ENCODE measurements at places on chromosomes 12 and 14.
A peak's percentile ranks its signal among the peaks of the same experiment; 100 is the strongest.

DNA sequence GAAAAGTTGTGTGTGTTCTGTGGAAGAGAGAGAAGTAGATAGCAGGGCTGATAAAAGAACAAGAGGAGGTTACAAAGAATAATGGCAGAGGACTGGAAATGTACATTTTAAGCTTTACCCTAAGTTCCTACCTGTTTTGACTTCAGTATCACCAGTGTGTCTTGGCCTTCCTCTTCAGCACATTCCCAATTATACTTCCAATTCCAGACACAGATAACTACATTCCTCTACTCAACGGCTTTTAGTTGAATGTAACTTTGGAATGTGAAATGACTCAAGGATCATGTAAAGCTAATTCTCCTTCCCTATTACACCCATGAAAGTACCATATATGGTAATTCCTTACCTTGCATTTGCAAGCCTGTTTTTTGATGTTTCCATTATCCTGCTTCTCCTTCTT lies 5.0 kb downstream of the MGST1 start:
- peak; percentile 78 for DNase-seq

DNA sequence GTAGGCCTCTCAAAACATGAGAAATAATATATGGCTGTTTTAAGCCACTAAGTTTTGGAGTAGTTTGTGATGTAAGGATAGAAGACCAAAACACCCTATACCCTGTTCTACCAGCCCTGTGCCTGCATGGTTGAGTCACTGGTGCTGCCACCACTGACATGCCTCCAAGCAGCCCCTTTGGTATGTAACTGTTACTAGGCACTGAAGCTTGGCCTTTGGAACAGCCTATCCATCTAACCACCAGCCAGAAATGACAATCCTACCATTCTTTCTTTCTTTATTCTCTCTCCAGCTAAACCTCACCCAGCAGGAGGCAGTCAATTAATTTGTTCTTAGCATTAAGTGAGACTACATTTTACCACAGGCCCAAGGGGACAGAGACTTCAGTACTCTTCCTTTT lies 240.3 kb downstream of the MSRB3 start:
- peak; percentile 84 for DNase-seq

DNA sequence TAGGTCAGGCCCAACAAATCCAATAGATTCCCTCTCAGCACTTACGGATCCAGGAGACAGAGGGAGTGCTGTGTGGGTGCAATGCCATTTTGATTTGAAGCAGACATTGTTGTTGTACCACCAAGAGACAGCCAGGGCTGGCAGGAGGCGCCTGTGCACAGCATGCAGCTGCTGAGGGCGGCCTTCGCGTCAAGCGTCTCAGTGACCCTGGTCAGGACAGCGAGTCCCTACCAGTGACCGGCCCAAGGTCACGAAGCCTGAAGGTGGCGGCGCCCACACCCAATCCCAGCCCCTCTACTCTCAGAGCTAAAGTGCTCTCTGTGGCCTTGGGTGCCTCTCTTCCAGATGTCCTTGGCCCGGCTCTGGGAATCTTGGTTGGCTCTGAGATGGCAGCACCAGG lies 40.5 kb downstream of the PRMT8 start:
- DNase-seq = no peak

DNA sequence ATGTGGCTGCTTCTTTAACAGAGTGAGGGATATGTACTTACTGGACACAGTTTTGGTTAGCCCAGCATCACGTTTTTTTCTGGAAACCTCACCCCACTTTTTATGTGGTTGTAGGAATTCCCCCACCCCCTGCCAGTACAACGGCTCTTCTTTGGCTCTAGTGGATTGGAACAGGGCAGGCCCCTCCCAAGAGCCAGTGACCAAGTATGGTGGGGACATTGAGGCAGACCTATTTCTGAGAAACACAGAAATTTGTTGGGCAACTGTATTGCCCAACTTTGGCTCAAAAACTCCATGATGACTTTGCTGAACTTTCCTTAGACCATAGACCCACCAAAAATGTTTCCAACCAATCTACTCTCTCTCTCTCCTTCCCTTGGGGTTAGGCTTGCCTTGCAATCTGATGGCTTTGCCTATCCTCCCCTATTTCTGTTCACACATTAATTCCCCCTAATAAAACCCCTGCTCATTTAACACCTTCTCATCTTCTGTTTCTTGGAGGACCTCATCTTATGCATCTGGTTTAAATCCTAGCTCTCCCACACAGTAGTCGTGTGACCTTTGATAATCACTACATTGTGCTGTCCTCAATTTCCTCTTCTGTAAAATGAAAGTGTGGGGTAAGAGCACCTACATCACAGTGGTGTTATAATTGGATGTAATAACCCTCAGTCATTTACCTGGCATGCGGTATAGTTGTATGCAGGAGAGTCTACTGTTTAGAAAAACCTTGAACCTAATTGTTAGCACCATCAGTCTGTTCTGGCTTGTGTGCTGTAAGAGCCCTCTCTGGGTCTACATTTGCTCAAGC lies 71.7 kb downstream of the IGF1 start:
- no peak for DNase-seq

DNA sequence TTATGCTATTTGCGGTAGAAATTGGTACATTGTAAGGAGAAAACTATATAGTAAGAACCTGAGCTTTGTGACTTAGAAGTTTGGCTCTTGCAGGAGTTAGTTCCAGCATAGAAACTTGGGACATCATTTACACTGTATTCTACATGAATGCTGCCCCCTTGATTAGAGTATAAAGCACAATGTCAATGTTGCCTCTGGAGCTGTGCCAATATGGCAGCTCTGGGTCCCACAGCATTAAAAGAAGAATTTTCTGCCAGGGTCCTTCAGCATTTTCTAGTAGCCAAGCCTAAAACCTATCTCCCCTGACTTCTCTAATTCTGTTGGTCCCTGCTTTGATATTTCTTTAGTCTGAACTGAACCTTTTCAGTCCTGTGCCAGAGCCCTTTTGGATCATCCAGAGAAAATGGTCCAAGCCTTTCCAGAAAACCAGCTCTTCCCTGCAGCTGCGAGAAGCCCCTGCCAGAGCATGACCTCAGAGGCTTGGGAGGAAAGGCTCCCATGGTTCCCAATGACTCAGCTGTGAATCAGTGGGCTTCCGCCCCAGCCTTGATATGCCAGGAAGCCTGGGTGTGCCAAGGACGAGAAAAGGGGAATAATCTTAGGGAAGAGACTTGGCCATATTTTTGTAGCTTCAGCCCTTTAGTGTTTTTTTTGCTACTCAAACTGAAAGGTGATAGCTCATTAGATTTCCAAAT lies 43.2 kb downstream of the PLEKHG7 start:
- peak; percentile 98 for DNase-seq

- peak; percentile 40 for DNase-seq
Measured at GRCh38 chr12:31578632-31579031, 12.3 kb downstream of the DENND5B start.

DNA sequence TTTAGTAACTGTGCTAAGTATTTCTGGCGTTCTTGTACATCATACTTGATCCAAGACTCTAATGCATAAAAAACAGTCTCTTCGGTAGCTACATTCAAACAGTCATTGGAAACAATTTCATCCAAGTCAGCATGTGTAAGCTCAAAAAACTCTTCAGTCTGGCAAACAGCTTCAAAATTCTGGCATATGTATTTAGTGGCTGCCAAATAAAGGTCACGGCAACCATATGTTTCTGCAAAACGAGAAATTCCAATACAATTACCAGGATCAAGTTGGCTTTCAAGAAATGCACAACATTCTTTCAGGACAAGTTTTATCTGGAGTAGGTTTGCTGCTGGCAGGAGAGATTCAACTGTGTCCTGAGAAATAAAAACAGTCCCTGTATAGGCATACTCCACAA lies 16.5 kb downstream of the KLHL28 start:
- DNase-seq = peak; percentile 77

GRCh38 chr14:22305607-22306006 lies 283.4 kb downstream of the DAD1 start:
- DNase-seq = peak; percentile 8

DNA sequence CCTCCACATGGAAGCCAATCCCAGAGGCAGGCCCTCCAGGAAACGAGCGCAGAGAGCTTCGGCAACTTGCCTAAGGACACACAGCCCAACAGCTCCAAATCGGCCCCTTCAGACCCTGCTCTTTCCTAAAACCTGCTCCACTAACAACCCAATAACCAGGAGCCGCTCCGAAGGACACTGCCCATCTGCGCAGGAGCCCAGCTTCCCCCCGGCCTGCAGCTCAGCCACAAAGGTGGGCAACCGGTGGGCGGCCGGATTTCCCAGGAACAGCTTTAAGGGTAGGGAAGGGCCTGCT lies 13.6 kb downstream of the RAB35 start:
- no peak for DNase-seq

DNA sequence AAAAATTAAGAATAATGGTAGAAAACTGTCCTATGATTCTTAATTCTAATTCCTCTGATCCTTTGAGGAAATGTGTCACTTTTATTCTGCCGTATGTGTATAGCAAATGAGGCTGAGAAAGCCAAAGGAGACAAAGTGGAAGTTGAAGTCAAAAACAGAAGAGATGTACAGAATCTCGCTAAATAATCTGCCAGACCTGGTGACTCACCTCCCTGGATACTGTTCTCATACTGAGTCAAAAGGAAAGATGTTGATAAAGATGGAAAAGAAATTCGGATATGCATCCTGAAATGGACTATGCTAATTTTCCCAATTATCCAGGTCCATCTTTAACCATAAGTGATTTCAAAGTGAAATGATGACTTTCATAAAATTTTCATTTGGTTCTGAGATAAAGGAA lies 92.5 kb downstream of the DUSP6 start:
- DNase-seq = no peak

- DNase-seq = no peak
Measured at GRCh38 chr12:89706551-89706950, 2.1 kb downstream of the ATP2B1 start.

DNA sequence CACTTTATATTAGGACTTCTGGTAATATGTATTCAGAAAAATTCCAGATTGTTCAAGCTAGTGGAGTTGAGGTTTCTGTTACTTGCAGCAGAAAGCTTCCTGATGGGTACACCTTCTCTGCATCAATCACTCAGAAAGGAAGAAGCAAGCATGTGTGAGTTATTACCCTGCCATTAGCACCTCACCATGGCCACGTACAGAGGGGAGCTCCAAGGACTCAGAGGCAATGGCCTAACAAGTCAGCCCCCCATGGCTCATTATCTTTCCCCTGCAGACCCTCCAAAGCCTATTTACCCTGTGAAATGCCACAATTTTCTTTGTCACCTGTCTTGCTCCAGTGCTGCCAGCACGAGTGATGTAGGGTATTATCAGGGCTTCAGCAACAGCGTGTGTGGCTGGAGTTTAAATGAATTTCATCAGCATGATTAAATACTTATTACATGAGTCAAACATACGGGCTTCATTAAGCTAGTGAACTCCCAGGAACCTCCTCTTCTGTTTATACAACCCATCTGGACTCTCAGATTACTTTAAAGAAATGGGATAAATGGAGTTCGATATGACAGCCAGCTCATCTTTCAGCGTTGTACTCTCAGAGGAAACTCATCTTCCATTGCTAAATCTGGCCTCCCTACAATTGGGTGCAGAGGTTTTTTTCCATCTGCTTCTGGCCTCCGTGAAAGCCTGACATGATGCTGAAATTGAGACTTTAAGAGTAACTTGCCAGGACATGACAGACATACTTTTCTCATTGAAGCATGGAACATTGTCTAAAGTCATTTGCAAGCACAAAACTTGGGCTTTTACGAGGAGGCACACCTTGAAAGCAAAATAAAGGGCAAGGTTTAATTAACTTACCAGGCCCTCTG lies 135.9 kb downstream of the TMEM30B start:
- peak; percentile 97 for DNase-seq

DNA sequence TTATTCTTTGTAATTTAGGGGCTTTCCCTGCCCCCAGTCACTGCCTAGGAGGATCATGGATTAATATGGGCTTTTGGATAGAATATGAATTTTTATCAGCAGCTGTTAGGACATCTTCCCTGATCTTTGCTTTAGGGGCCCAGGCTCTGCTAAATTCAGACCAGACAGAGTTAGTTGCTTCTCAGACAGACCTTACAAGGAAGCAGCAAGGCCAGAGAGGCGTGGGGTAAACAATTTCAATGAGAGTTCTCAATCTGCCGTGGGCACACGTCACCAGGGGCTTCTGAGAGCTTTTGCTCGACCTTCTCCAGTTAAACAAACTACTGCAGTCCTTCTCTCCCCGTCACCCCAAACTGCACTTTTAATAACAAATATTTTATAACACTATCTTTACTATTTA lies 27.7 kb downstream of the FGF6 start:
- DNase-seq = no peak

- DNase-seq = peak; percentile 57
Measured at GRCh38 chr12:109461049-109461845, 15.9 kb downstream of the KCTD10 start.

DNA sequence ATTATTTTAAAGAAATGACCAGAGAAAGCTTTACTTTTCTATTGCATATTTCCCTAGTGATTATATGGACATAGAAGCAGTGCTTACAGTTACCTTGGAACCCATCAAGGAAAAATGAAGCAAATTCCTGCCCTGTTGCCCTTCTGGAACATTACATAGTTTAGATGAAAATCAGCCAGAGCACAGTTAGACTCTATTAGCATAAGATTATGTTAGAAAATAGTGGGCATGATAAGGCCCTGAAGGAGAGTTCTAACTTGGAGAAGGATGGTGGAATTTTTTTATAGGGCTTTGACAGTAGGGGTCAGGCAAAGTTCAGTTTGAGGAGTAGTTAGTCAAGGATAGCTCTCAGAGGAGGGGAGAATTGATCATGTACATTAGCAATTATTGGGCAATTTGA lies 74.3 kb downstream of the FUT8 start:
- peak; percentile 5 for DNase-seq

DNA sequence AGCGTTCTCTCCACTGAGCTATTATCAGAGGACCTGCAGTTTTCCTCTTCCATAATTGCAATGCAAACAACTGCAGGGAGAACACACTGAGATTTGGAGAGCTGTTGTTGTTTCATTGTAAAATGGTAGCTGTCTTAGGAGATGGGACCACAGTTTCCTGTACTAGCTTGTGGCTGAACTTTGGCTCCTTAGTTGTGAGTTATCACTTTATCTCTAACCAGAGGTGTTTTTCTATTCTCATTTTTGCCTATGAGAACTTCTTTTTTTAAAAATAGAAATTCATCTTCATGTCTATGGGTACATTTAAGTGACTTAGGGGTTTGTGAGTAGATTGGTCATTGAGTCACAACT lies 216.5 kb downstream of the SLC38A4 start:
- no peak for DNase-seq

- no peak for DNase-seq
Measured at GRCh38 chr12:131616738-131617137, 94.2 kb upstream of the SFSWAP start.

- DNase-seq = no peak
Measured at GRCh38 chr14:98189511-98189910, 1082.5 kb downstream of the BCL11B start.

DNA sequence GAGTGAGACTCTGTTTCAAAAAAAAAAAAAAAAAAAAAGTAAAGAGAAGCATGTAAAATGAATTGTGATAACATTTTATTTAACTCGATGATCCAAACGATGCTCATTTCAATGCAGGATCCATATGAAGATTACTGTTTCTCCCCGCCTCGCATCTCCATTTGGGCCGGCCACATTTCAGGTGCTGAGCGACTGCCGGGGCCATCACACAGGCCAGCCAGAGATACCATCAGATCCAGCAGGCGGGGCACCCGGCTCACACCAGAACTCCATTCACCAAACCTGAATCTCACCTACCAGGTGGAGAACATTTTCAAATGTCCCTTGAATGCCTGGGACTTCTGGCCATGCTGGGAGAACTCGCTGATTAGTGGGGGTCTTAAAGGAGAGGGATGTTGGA lies 18.0 kb upstream of the FZD10 start:
- no peak for DNase-seq

GRCh38 chr14:100802766-100803165 lies 23.2 kb upstream of the MEG3 start:
- DNase-seq = no peak

- DNase-seq = no peak
Measured at GRCh38 chr14:92325835-92326234, 2.9 kb downstream of the SLC24A4 start.
